ENCODE measurements at places on chromosomes 13 and 19.

GRCh38 chr19:14477418-14478112 is 2.4 kb upstream of the PTGER1 start:
- no peak for DNase-seq

DNA sequence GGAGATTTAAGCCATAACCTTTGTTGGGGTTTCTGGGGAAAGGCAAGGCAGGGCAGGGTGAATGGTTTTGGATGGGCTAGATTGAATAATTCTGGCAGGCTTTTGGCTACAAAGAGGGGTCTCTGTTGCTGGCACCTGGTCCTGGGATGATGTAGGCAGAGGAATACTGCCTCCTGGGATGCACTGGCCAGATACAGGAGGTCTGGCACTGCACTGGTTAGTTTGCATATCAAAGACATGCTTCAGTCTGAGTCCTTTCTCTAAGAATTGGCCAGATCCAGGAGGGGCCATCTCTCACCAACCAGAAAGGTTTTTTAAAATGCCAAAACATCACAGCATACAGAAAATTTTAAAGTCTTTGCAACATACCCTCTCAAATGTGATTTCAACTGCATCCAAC is 8.0 kb upstream of the MEDAG start:
- no peak for DNase-seq

- DNase-seq = no peak
Observed at GRCh38 chr13:43545317-43545874, 241.4 kb downstream of the ENOX1 start.

GRCh38 chr13:68026077-68026476 is 795.9 kb upstream of the PCDH9 start:
- no peak for DNase-seq

DNA sequence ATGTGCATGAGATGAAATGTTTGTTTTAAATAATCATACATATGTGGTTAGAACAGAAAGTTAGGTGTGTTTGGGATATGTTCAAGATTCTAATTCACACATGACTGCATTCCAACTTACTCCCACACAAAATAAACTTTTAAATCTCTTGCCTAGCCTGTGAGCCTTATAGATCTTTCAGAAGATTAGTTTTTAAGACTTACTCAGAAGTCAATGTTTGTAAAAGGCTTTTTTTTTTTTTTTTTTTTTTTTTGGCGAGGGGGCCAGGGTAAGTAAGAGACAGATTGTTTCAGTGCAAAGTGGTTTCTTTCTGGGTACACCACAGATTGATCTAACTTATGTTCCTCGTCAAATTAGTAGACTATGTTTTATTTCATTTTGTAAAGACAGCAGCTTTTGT is 39.1 kb downstream of the GPR180 start:
- no peak for DNase-seq

GRCh38 chr19:19436137-19436691 is 30.7 kb downstream of the GATAD2A start:
- no peak for DNase-seq

DNA sequence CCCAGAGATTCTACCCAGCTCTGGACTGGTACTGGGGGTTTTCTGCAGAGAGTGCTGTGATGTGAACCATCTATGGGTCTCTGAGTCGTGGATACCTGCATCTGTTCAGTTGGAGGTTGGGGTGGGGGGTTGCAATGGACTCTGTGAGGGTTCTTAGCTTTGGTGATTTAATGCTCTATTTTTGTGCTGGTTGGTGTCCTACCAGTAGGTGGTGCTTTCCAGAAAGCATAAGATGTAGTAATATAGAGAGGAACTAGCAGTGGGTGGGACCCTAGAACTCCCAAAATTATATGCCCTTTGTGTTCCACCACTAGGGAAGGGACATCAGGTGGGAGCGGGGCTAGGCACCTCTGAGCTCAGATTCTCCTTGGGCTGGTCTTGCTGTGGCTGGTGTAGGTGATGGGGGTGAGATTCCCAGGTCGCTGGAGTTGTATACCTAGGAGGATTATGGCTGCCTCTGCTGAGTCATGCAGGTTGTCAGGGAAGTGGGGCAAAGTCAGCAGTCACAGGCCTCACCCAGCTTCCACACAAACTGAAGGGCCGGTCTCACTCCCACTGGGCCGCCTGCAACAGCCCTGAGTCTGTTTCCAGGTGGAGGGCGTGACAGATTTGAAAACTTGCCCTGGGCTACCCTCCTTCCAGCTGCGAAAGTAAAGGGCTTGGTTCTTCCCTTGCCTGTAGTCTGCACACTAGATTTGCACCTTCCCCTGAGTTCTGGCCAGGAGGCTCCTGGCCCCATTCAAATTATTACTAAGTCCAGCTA is 573.0 kb upstream of the SLITRK1 start:
- no peak for DNase-seq

DNA sequence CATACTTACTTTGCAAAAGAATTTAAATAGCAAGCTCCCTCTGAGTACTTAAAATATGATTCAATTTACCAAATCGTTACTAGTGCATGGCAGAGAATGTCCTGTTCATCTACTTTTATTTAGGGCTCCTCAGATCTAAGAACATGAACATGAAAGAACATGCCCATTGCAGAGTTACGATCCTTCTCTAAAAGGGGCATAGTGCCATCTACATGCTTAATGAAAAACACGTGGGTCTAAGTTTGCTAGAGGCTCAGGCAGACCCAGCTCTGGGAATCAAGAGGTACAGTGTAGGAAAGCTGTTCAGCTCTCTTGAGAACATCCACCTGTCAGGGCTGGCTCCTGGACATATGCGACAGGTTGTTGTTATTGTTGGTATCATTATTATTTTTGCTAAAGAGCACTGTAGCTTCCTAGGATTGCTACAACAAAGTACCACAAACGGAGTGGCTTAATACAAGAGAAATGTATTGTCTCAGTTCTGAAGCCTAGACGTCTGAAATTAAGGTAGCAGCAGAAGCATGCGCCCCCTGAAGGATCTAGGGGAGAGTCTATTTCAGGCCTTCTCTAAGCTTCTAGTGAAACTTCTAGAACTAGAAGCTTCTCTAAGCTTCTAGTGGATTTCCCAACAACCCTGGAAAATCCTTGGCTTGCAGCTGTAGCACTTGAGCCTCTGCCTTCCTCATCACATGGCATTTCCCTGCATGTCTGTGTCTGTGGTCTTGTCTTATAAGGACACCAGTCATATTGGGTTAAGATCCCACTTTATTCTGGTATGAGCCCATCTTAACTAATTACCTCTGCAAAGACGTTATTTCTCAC is 133.9 kb downstream of the DCT start:
- DNase-seq = peak; percentile 36
